ENCODE measurements at places on chromosomes 1 and 21. TPM values are rescaled to one million over a fixed set of nuclear protein-coding genes. Genes with fewer than 3 reads are reported as not detected.
A peak's percentile ranks its signal among the peaks of the same experiment; 100 is the strongest.

- no peak within 1 kb of the TSS for H3K27ac ChIP-seq
- H3K27me3 ChIP-seq = peaks cover 24% of the 10 kb centered on the region
- no peaks in the 10 kb centered on the region for H3K36me3 ChIP-seq
These were observed at the start of gene ESRRG for GRCh38 chr1:216723274-216723780. Gene ESRRG (minus strand): TSS chr1:216723429. CDS start chr1:216723299, 130 bp downstream.

- H3K4me3 ChIP-seq = no peak overlapping the region
- DNase-seq = no peak
- no peaks in the 10 kb centered on the region for H3K27me3 ChIP-seq
- no peak overlapping the region for H3K27ac ChIP-seq
These were observed 60.4 kb downstream of the ARHGEF10L start for GRCh38 chr1:17599954-17600300.

DNA sequence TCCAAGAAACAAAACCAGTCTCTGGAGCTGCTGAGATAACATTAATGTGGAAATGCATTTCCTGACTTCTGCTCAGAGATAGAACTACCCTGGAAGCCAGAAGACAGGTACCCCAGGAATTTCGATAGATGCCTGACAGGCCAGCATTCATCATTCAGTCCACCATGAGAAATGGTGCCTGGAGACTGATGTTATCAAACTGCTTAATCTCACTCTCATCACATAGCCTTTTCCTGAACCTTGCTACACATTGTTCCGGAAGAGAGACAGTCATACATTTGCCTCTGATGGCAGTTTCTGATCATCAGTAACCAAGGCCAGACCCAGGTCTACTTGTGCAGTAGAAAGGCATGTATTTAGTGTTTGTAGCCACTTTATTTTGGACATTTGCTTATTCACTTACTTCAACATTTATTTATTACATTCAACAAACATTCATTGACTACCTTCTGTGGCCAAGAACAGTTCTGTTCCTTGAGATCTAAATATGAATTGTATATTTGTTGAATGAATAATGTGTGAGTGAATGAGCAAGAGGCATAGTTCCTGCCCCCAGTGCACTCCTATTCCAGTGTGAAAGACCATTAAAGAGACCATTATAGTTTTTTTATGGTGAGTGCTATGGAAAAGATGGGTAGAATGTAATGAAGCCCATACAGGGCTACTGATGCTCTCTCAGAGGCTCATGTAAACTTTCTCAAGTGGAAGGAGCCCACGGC lies 485.7 kb downstream of the NUF2 start:
- no peaks in the 10 kb centered on the region for H3K27me3 ChIP-seq
- no peaks in the 10 kb centered on the region for H3K4me1 ChIP-seq

- no peaks in the 10 kb centered on the region for H3K27me3 ChIP-seq
- H3K4me1 ChIP-seq = no peaks in the 10 kb centered on the region
- no peak for DNase-seq
- H3K36me3 ChIP-seq = no peaks in the 10 kb centered on the region
These were observed 140.2 kb downstream of the TRABD2B start for GRCh38 chr1:47856996-47857395.

DENND2C gene
- total RNA-seq = 3.8 TPM

DNA sequence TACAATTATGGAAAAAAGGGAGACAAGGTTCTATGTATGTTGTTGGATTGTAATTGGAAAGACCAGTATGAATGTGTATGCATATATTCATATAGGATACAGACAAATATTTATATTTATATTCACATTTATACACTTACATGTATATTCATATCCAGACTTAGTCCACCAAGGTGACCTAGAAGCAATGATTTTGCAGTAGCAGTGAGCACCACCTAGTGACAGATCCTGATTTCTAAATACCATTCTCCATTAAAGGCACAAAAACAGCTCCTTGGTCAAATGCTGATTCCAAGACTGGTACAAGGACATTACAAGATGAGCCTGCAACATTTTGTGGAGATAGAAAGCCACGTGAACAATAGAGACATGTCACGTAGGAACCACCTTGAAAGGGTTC lies 153.4 kb downstream of the SDCCAG8 start:
- H3K27ac ChIP-seq = no peak overlapping the region
- H3K27me3 ChIP-seq = no peaks in the 10 kb centered on the region
- no peaks in the 10 kb centered on the region for H3K4me1 ChIP-seq
- H3K4me3 ChIP-seq = no peak overlapping the region
- DNase-seq = no peak
- no peaks in the 10 kb centered on the region for H3K36me3 ChIP-seq

GRCh38 chr1:102790997-102791396 lies 317.3 kb downstream of the COL11A1 start:
- H3K27ac ChIP-seq = no peak overlapping the region
- H3K27me3 ChIP-seq = no peaks in the 10 kb centered on the region
- H3K36me3 ChIP-seq = no peaks in the 10 kb centered on the region
- no peak overlapping the region for H3K4me3 ChIP-seq

LELP1 gene
- total RNA-seq = not detected

DNA sequence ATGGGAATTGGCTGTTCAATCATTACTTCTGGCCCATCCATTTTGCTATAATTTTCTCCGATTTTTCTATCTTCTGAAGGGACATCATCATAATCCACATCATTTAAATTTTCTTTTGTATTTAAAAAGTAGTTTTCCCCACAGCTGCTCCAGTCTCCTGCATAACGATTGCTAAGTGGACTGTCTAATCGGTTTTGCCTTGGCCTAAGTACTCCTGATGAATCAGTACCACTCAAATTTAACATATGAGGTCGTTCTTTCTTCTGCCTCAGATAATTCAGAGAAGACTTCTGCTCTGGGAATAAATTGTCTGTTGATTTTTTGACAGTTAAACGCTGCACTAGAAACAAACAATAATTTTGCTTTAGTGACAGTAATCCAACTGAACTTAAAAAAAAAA lies 41.9 kb downstream of the SYDE2 start:
- no peaks in the 10 kb centered on the region for H3K27me3 ChIP-seq
- DNase-seq = no peak
- H3K4me1 ChIP-seq = no peaks in the 10 kb centered on the region
- H3K36me3 ChIP-seq = peaks cover 5% of the 10 kb centered on the region
- no peak overlapping the region for H3K27ac ChIP-seq

- no peak for DNase-seq
- no peak overlapping the region for H3K4me3 ChIP-seq
- H3K27me3 ChIP-seq = no peaks in the 10 kb centered on the region
- H3K4me1 ChIP-seq = peaks cover 30% of the 10 kb centered on the region
- no peaks in the 10 kb centered on the region for H3K36me3 ChIP-seq
These were observed 3.1 kb upstream of the EVA1B start for GRCh38 chr1:36326499-36326898.

DNA sequence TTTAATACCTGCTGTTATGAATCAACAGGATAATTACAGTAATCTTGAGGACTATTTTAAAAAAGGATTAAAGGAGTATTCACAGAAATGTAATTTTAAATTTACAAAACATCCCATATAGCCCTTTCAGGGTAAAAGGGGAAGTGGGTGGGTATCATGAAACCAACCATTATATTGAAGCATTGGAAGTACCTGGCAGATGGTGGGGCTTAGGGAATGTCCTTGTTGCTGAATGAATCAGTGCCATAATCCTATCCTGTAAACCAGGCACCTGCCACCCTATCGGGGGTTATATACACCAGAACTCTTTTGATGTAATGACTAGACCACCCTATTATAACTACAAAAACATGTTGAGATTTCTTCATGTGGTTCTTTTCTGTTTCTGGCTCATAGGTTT lies 30.4 kb downstream of the CDC14A start:
- no peak for DNase-seq
- no peak overlapping the region for H3K27ac ChIP-seq

GRCh38 chr21:41647806-41648561 lies 118.9 kb downstream of the RIPK4 start:
- peaks cover 11% of the 10 kb centered on the region for H3K4me1 ChIP-seq
- no peak overlapping the region for H3K4me3 ChIP-seq
- DNase-seq = no peak
- no peaks in the 10 kb centered on the region for H3K27me3 ChIP-seq

- H3K27ac ChIP-seq = no peak overlapping the region
- H3K36me3 ChIP-seq = no peaks in the 10 kb centered on the region
- no peak overlapping the region for H3K4me3 ChIP-seq
- peaks cover 61% of the 10 kb centered on the region for H3K27me3 ChIP-seq
- DNase-seq = no peak
These were observed 3.7 kb upstream of the ALX3 start for GRCh38 chr1:110074166-110074565.

DNA sequence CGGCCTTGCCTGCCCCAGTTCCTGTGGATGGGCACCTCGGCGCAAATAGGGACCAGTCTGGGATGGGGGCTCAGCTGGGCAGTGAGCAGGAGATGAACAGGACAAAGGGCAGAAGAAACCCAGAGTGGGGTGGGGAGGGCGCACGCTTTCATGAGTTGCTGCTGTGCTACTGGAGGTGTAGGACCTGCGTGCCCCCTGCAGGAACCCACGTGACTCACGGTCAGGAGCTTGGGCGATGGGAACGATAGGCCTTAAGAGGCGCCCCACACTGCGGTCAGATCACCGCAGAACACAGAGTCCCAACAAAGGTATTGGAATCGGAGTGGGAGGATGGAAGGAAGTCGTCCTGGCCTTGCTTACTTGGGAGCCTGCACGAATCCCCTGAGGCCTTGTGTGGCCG lies 17.2 kb downstream of the PRDM15 start:
- H3K27me3 ChIP-seq = no peaks in the 10 kb centered on the region
- peaks cover 23% of the 10 kb centered on the region for H3K36me3 ChIP-seq
- no peak overlapping the region for H3K27ac ChIP-seq
- no peak overlapping the region for H3K4me3 ChIP-seq
- no peak for DNase-seq

DNA sequence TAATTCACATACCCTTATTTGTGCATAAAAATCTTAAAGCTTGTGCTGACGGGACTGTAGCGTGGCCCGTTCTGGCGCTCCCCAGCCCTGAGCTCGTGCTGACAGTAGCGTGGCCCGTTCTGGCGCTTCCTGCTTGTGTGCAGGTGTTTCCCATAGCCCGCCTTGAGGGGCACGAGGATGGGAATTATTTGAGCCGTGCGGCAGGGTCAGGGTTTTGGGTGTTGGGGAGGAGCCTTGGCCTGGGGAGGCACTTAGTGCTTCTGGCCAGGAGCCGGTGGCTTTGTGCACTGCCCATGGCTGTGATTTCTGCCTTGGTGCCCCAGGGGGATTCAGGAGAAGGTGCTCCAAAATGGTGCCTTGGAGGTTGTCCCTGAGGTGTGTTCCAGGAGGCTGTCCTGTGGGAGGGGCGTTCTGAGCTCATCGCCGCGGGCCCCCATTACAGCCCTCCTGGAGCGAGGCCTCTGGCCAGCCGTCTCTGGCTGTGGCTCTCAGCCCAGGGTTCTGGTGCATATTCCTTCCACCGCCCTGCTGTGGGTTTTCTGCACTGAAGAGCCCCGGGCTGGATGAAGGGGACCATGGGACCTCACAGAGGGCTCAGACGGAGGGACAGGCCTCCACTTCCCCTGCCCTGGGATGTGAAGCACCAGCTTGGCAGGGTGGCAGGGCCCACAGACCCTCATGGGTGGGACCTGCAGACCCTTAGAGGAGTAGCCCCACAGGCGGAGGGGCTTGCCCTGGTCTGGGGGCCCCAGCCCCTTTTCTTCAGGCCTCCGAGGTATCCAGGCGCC lies 6.6 kb downstream of the SLX9 start:
- peaks cover 16% of the 10 kb centered on the region for H3K4me1 ChIP-seq
- no peak overlapping the region for H3K27ac ChIP-seq
- no peaks in the 10 kb centered on the region for H3K27me3 ChIP-seq
- DNase-seq = peak; percentile 42

GRCh38 chr1:154808909-154809262 lies 61.2 kb downstream of the KCNN3 start:
- no peaks in the 10 kb centered on the region for H3K27me3 ChIP-seq
- no peaks in the 10 kb centered on the region for H3K36me3 ChIP-seq
- no peak for DNase-seq
- H3K27ac ChIP-seq = no peak overlapping the region

- H3K36me3 ChIP-seq = no peaks in the 10 kb centered on the region
- H3K27ac ChIP-seq = no peak overlapping the region
- no peak for DNase-seq
- H3K4me3 ChIP-seq = no peak overlapping the region
- H3K27me3 ChIP-seq = no peaks in the 10 kb centered on the region
These were observed 283.7 kb downstream of the ZNF648 start for GRCh38 chr1:181777812-181778211.

GRCh38 chr1:34060901-34061415 lies 104.1 kb downstream of the CSMD2 start:
- H3K36me3 ChIP-seq = no peaks in the 10 kb centered on the region
- H3K4me3 ChIP-seq = no peak overlapping the region
- peaks cover 9% of the 10 kb centered on the region for H3K27me3 ChIP-seq
- no peak for DNase-seq
- no peaks in the 10 kb centered on the region for H3K4me1 ChIP-seq

DNA sequence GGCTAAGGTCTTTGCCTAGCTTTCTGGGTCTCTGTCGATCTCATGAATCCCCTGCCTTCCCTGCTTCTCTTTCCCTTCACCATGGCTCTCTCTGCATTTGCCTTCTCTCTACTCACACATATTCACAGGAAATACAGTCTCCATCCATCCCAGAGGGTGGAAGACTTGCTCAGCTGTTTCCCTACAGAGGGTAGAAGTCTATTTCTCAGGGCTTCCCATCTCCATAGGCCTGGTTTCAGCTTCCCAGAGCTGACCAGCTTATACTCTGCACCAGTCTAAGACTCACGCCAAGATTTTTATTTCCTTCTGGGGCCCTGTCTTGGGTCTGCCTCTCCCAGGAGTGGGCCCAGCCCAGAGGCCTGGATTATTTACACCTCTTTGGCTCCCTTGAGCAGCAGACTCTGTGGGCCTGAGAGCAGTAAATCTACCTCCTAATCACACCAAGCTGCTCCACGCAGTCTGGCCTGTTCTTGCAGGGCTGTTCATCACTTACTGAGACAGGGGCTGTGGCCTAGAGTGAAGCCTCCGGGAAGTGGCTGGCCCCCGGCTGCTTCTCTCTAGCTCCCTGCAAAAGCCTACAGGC lies 102.5 kb downstream of the PLXNA2 start:
- no peak for DNase-seq
- peaks cover 40% of the 10 kb centered on the region for H3K36me3 ChIP-seq
- H3K4me1 ChIP-seq = peaks cover 15% of the 10 kb centered on the region
- H3K4me3 ChIP-seq = no peak overlapping the region
- no peak overlapping the region for H3K27ac ChIP-seq
- H3K27me3 ChIP-seq = no peaks in the 10 kb centered on the region

DNA sequence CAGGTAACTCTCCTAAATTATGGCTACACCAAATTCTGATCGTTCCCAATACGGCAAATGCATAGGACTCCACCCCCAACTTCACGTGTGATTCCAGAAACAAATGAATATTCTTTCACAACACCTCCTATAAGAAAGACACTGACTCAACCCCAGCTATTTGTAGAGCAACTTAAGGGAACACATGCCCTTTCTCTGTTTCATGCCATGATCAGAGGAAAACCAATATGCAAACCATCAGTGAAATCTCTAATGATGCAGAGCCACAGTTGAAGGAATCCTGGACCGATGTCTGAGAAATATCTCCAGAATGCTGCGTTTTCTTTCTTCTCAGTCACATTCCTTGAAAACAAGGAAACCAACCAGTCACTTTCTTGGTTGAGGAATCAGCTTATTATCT lies 164.2 kb upstream of the PTBP2 start:
- no peak overlapping the region for H3K4me3 ChIP-seq
- DNase-seq = no peak
- H3K27me3 ChIP-seq = no peaks in the 10 kb centered on the region
- H3K27ac ChIP-seq = no peak overlapping the region

RCSD1 gene
- 20.7 TPM for total RNA-seq

PADI3 gene
- total RNA-seq = not detected

CAPN9 gene
- total RNA-seq = 26.6 TPM

GRCh38 chr1:18486195-18486594 lies 5.5 kb downstream of the KLHDC7A start:
- H3K27ac ChIP-seq = no peak overlapping the region
- peaks cover 11% of the 10 kb centered on the region for H3K27me3 ChIP-seq
- no peak for DNase-seq
- peaks cover 4% of the 10 kb centered on the region for H3K4me1 ChIP-seq
- H3K4me3 ChIP-seq = no peak overlapping the region
